ENCODE measurements at places on chromosomes 11 and 22.

DNA sequence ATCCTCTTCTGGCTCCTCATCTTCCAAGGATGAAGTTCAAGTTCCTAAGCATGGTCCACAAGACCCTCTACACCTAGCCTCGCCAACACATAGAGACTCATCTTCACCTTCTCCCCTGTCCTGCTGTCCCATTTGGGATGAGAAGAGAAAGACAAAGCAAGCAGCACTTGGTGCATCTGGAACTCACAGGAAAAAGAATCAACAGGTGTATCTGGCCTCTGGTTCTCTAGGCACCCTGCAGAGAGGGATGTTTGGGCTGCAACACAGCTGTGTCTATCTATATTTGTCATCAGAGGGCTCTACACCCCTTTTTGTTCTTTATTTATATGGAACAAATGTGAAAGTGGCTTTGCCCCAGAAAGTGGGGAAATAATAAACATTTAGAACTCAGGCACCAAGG, 82.1 kb upstream of the GALNT18 start:
- no peak for DNase-seq

DNA sequence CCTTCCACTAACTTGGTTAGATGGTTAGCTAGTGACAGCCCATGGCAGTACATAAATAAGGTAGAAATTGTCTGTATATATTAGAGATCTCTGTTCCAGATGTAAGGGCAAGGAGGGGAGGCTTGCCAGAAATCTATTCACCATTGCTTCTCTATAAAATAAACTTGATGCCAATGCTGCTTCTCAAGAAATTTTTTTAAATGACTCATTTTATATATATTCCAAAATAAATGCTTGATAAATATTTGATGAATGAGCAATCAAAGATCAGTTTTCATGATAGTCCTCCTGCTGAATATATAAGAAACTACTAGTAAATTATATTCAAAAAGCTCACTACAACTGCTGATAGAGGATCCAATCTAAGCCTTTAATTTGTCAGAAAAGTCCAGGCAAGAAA, 710.6 kb upstream of the CCDC179 start:
- peak; percentile 67 for DNase-seq

DNA sequence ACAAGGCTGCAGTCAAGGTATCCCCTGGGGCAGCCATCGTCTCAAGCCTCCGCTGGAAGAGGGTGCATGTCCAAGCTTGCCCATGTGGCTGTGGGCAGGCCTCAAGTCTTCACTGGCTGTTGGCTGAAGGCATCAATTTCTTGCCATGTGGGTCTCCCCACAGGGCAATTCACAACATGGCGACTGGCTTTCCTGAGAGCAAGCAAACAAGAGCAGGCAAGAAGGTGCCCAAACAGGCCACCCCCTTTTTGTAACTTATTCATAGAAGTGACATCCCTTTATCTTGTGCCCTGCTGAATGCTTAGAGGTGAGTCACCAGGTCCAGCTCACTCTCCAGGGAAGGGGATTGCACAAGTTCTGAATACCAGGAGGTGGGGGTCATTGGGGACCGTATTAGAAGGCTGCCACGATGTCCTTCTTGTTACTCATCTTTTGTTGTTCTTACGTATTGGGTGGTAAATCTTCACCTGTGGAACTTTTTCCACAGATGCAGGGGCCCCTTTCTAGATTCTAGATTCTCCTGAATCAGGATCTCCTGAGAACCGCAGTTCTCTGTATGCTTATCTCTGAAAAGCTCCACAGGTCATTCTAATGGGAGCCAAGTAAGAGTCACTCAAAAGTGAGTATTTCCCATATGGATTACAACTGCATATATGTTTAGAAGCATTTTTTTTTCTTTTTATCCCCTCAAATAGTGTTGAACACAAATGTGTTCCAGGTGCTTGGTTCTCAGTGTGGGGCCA, 44.2 kb upstream of the MICAL2 start:
- peak; percentile 84 for DNase-seq

GRCh38 chr11:115721296-115721995, 217.2 kb upstream of the CADM1 start:
- no peak for DNase-seq

DNA sequence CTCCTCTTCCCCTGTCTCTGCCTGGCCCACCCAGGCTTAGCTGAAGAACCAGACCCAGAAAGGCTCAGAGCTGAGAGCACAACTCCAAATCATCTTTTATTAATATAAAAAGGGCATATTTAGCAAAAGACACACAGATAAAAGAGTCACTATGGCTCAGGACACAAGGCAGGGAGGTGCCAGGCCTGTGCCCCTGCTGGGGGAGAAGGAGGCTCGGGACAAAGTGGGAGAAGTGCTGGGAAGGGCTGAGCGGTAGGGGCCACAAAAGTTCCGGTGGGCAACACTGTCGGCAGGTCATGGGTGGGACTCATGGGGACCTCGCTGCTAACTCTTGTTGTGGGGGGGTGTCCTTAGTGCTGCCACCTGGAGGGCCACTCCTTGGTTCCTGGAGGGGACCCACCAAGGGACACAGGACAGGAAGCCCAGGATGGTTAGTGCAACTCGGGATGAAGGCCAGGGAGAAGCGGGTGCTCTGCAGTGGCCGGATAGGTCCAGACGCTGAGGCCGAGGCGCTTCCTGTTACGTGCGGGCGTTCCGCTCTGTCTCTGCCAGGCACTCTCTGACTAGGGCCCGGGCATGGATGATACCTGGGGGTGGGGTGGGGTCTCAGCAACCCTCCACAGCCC, 1.4 kb upstream of the PITPNM1 start:
- no peak for DNase-seq

DNA sequence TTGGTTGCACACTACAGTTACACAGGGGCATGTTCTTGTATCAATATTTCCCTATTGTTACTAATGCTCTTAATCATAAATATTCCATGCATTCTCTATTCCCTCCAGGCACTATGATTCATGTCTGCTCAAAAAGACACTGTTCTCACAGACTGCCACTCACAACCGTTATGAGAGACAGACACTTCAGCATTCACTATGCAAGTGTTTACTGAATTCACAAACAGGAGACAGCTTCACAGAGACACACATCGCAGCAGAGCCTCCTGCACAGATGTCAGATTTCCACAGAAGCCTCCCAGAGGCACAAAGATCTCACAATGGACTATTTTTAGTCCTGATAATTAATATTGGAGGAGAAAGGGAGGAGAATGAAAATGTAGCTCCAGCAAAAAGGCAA, 930.4 kb downstream of the OPCML start:
- no peak for DNase-seq

DNA sequence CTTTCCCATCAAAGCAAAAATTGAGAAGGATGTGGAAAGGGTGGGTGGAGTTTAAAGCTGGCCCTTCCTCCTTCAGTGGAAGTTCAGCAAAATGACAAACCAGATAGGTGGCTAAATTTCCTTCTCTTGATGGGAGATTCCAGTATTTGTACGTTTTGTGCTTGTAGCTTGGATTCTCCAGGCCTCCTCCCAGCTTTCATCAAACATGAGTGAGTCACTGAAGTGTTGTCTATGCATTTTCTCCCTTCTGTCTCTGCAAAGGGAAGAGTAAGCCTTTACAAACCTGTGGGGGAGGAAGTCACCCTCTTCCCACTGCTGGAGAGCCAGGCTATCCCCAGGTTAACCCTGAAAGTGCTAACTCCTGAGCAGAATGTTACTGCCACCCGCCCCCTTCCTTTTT, 6.4 kb downstream of the MARK2 start:
- DNase-seq = peak; percentile 63

DNA sequence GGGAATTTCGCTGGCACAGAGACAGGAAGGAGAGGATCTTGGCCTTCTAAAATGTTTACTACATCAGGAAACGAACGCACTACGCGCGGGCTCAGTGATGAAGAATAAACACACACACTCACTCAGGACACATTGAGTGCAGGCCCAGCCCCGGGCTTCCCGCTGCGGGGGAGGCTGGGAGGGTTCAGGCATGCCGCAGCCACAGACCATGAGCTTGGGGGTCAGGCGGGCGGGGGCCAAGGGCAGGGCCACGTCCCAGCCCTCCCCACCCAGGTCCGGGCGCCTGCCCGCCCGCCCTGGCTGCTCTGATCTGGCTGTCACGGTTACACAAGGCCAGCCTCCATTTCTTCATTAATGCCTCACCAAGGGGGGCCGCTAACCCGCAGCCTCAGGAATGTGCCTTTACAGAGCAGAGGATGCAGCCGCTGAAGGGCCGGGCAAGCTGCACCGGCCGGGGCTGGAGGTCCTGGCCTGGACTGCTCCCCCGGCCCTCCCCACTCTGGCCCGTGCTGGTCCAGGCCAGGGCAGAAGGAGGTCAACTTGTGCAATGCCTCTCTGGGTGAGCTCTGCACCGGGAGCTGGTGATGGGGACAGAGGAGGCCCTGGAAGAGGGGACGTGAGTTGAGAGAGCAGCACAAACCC, 41.7 kb downstream of the IGF2 start:
- peak; percentile 94 for DNase-seq

GRCh38 chr11:65067446-65067845, 9.1 kb upstream of the NAALADL1 start:
- DNase-seq = no peak

DNA sequence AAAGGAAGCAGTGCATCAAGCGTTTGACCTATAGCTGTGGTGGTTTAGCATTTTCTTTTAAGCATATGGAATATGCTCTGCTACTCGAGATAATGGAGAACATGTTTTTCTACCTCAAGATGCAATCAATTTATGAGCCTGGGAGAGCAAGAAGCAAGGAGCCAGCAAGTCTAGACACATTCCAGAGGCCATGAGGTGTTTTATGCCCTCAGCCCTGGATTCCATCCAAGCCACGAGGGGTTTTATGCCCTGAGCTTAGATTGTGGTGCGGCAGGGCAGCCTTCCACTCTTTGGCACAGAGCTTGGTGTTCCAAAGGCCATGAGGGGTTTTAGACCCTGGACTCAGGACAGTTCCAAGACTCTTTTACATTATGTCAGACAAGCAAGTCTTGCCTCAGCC, 11.7 kb upstream of the DNAJB13 start:
- DNase-seq = no peak

- DNase-seq = peak; percentile 70
Measured at GRCh38 chr11:62601122-62601371, 618 bp downstream of the MTA2 start.

- DNase-seq = no peak
Measured at GRCh38 chr22:27108425-27109114, 451.2 kb downstream of the MIAT start.

DNA sequence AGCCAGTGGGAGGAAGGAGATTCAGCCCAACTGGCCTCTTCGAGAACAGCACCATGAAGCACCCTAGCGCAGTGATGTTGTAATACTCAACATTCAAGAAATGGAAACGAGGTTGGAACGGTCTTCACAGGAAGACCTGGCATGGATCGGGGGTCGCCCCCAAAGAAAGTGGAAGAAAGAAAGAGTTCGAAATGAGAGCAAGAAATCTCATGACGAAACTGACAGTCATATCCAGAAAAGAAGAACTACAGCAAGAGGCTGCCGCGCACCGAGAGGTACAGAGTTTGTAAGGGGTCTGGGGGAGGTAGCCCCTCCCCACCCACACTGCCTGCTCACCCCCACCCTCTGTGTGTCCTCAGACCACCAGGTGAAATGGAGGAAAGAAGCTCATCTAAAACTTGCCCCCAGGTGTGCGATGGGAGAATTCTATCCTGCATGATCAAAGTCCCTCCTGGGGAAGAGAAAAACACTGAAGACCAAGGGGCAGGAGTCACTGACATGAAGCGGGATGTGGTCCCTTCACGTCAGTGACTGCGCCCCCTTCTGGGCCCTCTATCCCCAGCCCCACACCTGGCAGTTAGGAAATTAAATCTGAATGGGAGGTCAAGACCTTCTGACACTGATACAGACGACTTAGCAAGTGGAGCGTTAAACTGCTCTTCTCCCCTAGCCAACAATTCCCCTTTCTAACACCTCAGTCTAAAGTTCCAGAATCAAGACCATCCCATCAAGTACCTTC, 52.9 kb upstream of the SPATA19 start:
- no peak for DNase-seq

DNA sequence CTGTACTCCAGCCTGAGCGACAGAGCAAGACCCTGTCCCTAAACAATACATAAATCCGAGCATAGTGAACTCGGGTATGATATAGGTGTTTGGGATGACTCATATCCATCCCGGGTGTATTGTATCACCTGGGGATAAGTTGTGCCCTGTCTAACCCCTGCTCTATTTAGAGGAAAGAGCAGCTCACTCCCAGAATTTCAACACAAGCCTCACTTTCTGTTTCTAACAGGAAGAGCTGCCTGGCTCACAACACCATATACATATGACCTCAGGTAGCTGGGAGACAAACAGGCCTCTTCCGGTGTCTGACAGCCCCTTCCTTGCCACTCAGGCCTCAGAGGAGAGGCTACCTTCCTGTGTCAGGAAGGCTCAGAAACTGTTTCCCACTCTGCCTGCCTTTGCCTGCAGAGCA, 9.9 kb upstream of the MICALL1 start:
- DNase-seq = no peak

GRCh38 chr11:115623021-115623451, 118.8 kb upstream of the CADM1 start:
- DNase-seq = peak; percentile 99

GRCh38 chr11:66970371-66970806, 4.7 kb upstream of the C11orf86 start:
- DNase-seq = peak; percentile 34

DNA sequence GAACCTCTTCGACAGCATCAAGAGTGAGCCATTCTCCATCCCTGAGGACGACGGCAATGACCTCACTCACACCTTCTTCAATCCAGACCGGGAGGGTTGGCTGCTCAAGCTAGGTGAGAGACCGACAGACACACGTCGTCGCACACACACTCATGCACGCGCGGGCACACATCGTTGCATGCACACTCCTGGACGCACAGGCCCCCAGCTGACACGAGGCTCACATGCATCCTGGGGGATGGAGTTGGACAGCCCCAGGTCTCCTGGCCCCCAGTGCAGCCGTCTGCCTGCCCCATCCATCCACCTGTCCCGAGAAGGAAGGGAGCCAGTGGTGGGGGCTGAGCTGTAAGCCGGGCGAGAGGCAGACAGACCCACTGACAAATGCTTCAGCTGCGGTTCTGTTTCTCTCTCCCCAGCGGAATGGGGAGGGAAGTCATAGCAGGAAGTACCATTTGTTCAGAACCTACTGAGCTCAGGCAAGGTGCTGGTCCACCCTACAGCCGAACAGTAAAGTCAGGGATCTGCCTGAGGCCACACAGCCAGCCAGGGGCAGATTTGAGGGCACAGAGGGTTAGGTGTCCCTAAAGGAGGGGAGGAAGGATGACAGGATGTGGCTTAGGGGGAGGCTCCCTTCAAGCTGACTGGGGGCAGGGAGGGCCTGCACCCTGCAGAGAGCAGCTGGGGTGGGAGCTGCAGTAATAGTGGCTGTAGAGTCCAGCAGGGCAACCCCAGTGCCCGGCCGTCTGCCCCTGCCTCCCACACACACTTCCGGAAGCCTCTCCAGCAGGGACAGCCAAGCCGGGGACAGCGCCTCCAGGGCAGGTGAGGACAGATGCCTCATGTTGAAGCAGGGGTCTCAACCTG, 27.1 kb downstream of the CYTH4 start:
- DNase-seq = no peak

Data from adipocyte (in vitro differentiated cells).